ENCODE measurements at places on chromosomes 3 and 15.

- no peak for DNase-seq
Measured at GRCh38 chr15:78044407-78045155, 32.9 kb downstream of the TBC1D2B start.

DNA sequence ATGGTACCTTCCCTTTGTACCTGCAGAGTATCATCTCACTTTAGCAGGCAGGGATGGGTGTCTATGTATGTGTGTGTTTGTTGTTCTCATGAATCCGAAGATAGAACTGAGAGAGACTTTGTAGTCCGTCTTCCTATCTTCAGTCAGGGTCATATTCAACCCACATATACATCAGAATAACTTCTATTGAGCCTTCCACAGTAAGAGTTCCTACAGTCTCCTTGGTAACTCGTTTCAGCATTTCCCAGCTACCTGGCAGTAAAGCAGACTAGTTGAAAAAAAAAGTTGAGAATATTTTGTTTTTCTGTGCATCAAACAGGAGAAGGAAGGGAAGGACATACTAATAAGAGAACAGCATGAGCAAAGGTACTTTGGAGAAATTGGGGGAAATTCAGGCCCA lies 106.8 kb downstream of the VPS8 start:
- DNase-seq, result no peak

DNA sequence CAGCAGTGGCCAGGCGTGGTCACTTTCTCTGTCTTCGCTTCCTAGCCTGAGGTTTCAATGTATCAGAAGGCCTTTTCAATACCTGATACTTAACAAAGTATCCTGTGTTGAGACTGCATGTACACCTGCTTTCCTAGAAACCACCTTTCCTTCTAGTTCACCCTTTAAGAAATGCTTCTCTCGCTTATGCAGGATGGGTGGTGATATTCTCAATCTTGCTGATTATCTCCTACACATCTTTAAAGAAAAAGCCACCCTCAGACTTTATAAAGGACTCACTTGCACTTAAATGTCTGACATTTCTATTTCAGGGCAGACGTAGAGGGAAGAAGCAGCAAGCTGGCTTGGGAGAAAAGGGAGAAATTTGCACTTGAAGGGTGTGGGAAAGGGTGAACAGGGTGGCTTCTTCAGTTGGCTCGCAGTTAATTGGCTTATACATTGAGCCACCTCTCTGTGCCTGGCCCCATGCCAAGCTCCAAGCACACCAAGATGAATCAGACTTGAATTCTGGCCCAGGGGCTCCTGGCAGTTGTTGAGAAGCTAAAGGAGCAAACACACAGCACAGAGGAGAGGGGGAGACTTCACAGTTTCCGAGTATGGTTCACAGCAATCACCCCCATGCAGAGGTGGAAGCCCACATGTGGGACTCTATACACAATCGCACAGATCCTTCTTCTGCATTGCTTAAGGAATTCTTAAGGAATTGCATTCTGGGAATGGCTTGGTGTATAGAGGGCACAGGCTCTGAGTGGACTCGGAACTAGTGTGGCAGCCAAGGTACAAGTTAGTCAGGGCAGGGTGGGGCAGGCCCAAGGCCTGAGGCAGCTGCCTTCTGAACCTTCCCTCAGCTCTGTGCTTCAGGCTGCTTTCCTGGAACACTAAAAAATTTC lies 1.3 kb downstream of the ARL6IP5 start:
- DNase-seq, result peak; percentile 44

- DNase-seq, result no peak
Measured at GRCh38 chr15:63052961-63053698, 10.6 kb downstream of the TPM1 start.

DNA sequence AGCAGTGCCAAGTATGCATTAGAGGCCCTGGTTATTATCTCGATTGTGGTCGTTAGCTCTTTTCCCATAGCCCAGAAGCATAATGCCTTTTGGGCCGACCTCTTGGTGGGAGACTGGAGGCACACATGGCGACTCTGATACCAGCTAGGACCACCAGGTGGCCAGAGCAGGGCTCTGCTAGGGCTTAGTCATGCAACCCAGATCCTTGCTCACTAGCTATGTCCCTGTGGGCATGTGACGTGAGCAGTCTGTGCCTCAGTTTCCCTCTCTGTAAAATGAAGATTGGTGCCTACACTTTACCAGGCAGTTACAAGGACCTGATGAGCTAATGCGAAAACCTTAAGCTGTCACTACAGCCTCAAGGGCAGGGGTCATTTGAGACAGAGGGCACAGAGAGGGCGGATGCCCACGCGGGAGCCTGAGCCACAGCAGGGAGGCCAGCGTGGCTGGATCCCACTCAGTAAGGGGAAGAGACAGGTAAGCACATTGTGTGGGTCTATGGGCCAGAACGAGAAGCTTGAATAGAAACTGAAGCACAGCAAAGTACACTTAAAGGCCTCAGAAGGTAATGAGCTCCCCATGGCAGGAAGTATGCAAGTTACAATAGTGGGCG lies 8.8 kb downstream of the KLF15 start:
- DNase-seq, result no peak

DNA sequence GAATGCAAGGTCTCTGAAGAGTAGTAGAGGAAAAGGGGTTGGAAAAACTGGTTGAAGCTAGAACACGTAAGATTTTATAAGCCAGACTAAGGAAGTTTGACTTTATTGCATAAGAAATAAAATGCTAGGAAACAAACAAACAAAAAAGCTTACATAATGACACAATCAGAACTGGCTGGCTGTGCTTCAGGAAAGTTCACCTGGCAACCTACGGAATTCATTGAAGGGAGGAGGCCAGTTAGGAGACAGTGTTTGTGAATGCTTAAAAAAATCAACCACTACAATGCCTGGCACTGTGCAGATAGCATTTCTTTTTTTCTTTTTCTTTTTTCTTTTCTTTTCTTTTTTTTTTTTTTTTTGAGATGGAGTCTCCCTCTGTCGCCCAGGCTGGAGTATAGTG lies 1.9 kb upstream of the ICE2 start:
- DNase-seq, result no peak

DNA sequence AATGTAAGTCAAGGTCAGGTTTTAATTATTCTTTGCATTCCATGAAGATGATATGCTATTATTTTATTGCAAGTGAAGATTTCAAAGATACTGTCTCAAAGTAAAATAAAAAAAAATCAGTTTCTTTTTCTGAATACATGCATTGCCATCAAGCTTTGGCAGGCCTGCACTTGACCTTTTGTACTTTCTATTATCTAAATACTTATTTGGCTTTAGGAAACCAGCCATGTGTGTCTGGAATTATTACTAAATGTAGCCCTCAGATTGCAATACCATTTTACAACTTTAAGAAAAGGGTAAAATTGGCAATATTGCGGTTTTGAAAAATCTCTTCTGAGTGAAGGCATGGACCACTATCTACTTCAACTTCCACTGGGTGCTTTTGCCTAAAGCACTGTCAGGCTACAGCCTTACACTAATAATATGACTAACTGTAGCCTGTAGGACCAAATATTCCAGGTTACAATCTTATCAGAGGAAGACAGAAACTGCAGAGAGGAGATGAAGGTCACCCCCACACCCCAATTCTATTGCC lies 349.4 kb upstream of the DCBLD2 start:
- DNase-seq, result no peak

DNA sequence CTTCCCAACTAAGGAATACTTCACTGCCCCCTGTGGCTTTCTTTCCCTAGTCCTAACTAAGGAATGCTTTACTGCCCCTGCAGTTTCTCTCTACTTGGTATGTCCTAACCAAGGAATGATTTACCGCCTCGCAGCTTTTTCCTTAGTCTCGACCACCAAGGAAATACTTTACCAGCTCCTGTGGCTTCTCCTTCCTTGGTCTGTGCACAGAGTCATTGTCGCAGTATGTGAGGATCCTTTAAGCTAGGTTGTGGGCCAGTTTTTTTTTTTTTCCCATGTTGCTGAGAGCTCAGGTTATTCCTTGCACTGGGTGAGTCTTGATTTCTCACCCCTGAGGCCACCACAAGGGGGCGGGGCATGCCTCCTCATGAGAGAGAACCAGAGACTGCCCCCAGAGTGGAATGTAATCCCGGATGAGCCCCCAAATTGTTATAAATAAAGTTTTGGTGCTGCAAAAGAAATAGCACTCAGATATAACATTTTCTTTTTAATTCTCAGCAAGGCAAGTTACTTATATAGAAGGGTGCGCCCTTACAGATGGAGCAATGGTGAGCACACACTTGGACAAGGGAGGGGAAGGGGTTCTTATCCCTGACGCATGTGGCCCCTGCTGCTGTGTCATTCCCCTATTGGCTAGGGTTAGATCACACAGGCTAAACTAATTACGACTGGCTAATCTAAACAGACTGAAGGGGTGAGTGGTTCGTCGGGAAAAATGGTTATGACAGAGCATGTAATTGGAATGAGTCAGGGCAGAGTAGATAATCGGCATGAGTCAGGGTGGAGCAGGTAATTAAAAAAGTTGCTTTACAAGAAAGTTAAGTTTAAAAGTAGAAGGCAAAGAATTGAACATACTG lies 27.0 kb downstream of the NDUFB4 start:
- no peak for DNase-seq

DNA sequence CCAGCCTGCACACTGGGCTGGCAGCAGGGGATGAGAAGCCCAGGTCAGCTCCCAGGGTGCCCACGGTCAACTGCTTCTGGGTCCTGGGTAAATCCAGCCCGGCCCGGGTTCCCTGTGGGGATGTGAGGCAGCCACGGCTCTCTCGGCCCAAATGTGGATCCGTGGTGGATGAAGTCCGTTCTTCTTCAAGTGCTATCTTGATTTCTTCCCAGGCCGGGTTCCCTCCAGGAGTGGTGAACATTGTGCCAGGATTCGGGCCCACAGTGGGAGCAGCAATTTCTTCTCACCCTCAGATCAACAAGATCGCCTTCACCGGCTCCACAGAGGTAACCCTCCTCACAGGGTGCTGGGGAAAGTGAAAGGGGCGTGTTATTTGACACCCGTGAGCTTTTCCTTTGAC lies 16.1 kb downstream of the ALDH1A3 start:
- DNase-seq, result no peak

GRCh38 chr3:72487078-72487765 lies 361.0 kb downstream of the SHQ1 start:
- no peak for DNase-seq

GRCh38 chr3:101518421-101518871 lies 5.4 kb upstream of the SENP7 start:
- DNase-seq, result no peak

- DNase-seq, result no peak
Measured at GRCh38 chr3:72008226-72008996, 223.5 kb upstream of the PROK2 start.

- no peak for DNase-seq
Measured at GRCh38 chr15:76343313-76343996, 6.9 kb downstream of the ISL2 start.

GRCh38 chr3:24601066-24601939 lies 106.7 kb upstream of the THRB start:
- no peak for DNase-seq

- DNase-seq, result no peak
Measured at GRCh38 chr3:23576379-23576959, 229.3 kb upstream of the UBE2E1 start.

DNA sequence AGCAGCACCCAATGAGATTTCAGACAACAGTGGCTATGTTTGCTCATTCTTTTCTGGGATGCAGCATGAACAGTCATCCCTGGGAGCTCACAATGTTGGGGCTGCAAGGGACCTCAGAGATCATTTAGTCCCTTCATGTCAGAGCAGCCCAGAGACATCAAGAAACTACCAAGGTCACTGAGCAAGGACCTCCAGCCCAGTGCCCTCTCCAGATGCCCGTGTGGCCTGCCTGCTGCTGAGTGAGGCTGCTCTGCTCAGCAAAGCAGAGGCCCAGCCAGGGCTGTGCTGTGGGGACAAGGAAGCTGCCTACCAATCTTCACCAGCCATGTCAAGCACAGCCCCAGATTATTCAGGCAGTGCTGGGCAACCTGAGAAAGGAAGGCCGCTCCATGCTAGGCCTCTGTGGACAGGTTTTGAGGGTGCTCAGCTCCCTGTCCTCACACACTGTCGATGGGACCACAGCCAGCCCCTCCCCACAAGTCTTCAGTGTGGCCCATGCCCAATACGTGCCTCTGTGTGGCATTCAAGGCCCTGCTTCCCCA lies 99.7 kb downstream of the DAPK2 start:
- no peak for DNase-seq

DNA sequence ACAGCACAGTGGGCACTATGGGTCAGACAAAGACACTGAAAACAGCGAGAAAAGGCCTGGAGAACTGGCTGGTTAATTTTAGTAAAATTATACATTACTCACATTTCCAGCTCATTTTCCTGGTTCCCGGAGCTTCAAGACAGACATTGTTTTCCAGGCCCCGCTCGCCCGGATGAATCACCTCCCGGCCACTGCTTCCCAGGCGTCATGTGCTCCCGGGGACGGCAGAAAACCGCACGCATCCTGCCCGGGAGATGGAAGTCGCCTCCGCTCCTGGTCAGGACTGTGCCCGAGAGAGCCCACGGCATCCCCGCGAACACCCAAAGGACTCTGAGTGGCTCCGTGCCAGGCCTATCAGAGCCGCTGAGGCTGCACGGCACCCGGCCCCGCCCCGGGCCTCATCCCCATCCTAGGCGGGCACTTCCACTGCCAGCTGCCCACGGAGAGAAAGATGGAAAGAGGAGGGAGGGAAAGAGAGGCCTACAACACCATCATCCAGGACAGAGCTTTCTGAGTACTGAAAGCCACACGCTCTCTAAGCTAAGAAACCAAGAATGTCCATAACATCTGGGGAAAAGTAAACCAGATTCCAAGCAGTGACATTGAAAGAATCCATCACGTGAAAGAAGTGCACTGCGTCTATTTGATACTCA lies 75.1 kb downstream of the VGLL4 start:
- DNase-seq, result no peak

DNA sequence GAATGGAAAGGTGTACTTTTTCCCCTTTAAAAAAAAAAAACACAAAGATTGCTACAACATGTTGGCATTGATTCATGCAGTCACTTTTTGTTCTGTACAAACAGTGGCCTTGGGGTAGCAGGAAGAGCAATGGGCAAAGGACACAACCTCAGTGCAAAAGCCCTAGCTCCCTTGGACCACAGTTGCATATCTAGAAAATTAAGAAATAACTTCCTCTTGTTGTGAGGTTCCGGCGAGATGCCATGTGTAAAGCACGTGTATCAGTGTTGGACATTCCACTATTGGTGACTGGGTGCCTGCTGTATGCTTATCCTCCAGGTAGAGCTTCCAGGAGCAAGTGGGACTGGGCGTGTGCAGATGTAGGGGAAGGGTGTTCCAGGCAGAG lies 164.5 kb downstream of the THSD4 start:
- DNase-seq, result no peak

GRCh38 chr3:172808969-172809546 lies 58.5 kb downstream of the ECT2 start:
- DNase-seq, result no peak

DNA sequence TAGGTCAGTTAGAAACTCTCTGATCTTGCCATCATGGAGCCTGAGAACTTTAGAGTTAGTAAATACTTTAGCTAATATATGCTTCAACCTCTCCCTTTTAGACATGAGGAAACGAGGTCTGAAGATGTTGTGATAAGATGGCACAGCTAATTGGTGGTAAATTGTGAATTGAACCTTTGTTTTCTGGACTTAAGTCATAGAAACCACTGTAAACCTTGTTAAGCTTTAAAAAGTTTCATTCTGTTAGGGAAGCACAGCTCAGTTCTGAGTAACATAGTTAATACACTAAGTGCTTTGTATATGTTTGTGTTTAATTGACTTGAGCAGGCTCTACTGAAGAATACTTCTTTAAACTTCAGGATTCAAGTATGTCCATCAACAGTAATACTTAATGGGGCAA lies 108.6 kb downstream of the AKAP13 start:
- no peak for DNase-seq

- DNase-seq, result no peak
Measured at GRCh38 chr3:185488465-185488864, 10.4 kb downstream of the TMEM41A start.
